ENCODE measurements at places on chromosomes 1 and 21.

DNA sequence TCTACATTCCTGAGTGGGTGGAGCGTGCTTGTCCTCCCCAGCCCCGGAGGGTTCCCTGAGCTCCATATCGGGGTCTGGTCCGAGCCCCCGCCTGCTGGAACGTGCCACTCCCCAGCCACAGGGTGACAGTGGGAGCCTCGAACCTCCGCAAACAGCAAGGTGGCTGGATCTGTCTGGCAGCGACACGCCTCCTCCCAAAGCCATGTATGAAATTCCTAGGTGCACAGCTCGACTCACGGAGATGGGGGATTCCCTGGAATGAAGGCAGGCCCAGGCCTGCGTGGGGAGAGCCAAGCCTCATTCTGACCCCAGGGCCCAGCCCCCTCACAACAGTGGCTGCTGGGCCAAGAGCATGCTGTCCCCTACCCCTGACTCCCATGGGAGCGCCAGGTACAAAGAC is 32.9 kb downstream of the TP73 start:
- no peak for DNase-seq

GRCh38 chr1:58755468-58755872 is 28.4 kb downstream of the JUN start:
- no peak for DNase-seq

- DNase-seq = no peak
These were observed 73.3 kb downstream of the IFI44 start for GRCh38 chr1:78722947-78723346.

- DNase-seq = no peak
These were observed 121.3 kb downstream of the PCBP3 start for GRCh38 chr21:45764792-45765191.

DNA sequence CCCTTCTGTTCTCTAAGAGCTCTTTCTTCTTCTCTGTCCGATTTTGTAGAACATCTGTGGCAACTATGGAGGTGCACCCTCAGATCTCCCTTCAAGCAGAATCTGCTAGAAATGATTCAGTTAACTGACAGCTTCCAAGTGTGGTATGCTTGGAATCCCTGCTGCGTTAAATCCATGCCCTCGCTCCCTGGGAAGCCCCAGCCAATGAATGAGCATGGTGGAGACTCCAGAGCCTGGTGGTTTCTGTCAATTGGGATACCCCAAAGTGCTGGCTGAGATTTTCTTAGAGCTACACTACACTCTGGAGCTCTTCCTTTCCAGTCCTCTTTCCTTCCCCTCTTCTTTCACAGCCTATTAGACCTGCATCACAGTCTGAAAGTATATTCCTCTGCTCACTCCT is 116.3 kb upstream of the C1orf21 start:
- no peak for DNase-seq

DNA sequence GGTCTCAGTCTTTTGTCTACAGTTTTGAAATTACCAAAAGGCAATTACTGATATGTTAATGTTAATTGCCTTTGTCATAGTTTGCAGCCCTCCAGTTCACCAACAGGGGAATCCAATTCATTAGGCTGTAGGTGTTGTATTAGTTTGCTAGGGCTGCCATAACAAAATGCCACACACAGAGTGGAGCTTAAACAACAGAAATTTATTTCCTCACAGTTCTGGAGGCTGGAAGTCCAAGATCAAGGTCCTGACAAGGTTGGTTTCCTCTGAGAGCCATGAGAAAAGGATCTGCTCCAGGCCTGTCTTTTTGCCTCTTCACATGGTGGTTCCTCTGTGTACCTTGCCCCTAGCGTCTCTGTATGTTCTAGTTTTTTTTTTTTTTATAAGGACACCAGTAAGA is 1.3 kb downstream of the RTCA start:
- no peak for DNase-seq

DNA sequence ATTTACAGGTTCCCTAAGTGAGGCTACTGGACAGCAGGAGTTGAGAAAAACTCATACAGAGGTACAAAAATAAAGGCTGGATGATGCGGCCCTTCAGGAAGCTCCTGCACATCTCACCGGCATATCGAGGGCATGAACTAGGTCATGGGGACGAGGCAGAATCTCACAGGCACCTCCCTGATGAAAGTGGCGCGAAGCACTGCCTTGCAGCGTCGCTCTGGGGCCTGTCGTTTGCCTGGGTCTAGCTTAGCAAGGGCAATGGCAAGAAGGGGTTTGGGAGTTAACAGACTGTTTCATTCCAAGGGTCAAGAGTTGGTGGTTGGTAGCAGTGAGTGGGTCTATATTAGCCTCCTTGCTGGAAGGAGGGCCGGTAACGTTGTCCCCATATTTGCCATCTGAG is 103.5 kb upstream of the IRF2BP2 start:
- no peak for DNase-seq

DNA sequence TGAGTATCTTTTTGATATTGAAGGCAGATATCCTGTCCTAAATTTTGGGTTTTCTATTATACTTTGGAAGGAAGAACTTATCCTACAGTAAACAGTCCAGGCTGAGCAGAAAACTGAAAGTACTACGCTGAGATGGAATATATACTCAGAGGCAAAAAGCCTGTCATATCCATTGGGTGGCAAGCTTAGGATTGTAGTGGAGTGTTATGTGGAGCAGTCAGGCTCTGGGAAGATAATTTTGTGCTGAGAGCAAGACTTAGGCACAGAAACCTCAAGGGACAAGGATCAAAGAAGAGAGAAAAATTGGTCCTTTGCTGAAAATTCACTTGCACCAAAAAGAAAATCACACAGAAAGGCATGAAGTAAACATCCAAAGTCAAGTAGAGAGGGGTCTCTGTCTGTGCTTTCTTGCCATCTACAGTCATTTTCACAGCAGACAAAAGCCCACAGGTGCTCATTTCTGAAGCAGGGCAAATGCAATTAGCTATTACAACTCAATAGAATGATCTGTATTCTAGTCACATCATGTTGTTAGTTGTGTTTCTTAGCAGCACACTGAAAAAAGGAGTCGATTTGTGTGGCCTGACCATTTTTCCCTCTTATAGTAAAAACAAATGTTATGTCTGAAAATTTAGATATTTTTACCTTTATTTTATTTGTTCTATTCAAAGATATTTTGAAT is 38.5 kb downstream of the CRB1 start:
- DNase-seq = no peak

DNA sequence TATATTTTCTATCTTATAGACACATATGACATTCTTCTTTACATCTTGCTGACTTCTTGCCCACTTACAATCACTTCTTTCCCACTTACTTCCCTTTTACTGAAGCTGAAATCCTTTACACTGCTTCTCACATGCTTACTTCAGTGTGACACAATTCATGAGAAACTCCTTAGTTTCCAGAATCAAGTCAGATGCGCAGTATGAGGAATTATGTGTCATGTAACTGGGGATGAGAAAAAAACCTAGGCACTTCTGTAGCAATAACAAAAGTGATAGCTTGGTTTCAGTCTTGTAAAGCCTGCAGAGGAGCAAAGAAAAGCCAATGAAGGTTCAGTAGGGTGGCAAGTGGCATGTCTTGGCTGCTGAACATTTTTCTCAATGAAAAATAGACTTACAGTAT is 566.2 kb upstream of the RGS18 start:
- no peak for DNase-seq

- DNase-seq = no peak
These were observed 5.9 kb downstream of the KIAA2013 start for GRCh38 chr1:11920239-11920903.

- peak; percentile 40 for DNase-seq
These were observed 1204.6 kb upstream of the TMPRSS15 start for GRCh38 chr21:19608101-19608621.

DNA sequence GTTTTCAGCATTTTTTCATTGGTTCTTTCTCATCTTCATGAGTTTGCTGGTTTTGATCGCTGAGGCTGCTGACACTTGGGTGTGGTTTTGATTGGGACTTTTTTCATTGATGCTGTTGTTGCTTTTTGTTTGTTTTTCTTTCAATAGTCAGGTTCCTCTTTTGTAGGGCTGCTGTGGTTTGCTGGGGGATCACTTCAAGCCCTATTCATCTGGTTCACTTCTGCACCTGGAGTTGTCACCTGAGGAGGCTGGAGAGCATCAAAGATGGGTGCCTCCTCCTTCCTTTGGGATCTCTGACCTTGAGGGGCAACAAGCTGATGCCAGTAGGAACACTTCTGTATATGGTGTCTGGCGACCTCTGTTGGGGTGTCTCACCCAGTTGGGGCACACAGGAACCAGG is 1279.9 kb upstream of the TMPRSS15 start:
- no peak for DNase-seq

- no peak for DNase-seq
These were observed 20.9 kb upstream of the DR1 start for GRCh38 chr1:93324486-93325464.

GRCh38 chr21:31348188-31348587 is 4.1 kb upstream of the TIAM1 start:
- no peak for DNase-seq

DNA sequence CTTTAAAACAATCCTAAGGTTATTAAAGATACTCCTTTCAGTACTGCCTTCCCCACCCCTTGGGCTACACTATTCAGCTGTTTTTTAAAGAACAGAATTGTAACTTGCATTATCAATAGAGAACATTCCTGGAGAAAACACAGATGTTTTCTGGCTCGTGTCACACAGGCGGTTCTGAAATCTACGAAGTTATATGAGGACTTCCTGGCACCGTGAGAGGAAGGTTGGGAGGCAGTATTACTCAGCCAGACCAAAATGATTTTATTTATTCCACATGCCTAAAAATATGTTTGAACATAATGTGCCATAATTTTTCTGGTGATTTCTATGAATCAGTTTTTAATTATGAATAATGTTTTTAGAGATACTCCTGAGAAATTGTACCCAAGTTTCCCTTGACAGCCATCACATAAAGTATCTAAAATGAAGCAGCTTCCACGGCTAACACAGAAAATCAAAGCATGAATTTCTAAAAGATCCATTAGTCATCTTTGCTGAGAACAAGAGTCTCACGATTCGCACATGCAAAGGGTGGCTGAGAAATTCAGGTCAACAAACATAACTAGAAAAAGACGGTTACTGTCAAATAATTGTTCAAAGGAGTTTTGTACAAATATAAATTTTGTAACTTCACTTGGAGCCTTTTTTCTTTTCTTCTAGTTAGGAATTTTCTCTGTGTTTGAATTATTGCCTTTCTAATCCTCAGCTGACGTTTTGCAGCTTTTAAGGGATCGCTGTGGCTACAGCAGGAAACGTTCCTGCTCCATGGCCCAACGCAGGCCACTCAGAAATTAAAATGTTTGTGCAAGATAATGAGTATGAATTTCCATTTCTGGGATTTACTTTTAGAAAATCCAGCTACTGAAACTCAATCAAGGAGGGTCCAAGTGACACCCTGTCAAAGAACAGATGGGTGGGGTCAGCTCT is 8.0 kb upstream of the SIM2 start:
- DNase-seq = no peak

GRCh38 chr1:202164271-202165037 is 4.1 kb upstream of the PTPN7 start:
- DNase-seq = no peak

DNA sequence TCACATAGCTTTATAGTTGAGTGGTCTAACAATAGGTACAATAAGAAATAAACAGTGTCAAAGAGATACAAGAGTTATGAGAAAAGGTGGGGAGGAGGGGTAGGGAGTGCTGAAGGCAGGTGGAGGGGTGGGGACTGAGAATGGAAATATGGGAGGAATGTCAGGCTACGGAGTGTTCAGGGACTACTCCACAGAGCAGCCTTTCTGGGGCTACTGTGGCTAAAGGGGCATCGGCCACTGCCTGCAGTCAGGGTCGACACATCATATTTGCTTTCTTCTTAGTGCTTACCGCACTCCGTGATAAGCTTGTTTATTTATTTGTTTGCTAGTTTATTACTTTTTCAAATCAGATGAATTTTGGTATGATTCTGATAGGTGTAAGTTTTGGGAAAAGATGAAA is 34.4 kb upstream of the CRNN start:
- no peak for DNase-seq

- DNase-seq = no peak
These were observed 108.4 kb downstream of the PDE9A start for GRCh38 chr21:42761776-42762335.

- DNase-seq = no peak
These were observed 80.7 kb downstream of the UBE4B start for GRCh38 chr1:10113501-10113900.

DNA sequence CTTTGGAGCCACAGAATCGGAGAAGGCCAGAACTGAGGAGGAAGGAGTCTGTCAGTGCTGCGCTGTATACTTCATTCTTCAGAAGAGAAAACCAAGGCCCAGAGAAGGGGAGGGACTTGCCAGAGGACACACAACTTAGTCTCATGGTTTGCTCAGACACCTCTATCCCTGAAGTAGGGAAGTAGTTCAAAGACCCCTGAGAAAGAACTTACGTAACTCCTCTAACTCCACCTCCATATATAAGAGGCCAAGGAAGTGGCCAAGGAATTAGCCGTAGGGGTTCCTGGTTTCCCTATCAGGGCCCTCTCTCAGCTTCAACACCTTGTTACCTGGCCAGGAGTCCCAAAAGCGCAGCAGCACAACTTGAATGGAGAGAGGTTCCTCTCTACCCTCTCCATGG is 580 bp upstream of the NECTIN4 start:
- no peak for DNase-seq

GRCh38 chr1:56063461-56063860 is 515.9 kb downstream of the PLPP3 start:
- DNase-seq = no peak

GRCh38 chr1:245221805-245222204 is 67.0 kb downstream of the KIF26B start:
- no peak for DNase-seq

GRCh38 chr1:103937763-103938357 is 188.2 kb downstream of the AMY1C start:
- no peak for DNase-seq

GRCh38 chr1:218837051-218837450 is 336.6 kb upstream of the LYPLAL1 start:
- DNase-seq = no peak

- DNase-seq = no peak
These were observed 201.0 kb upstream of the CAMK1G start for GRCh38 chr1:209382231-209383100.

- no peak for DNase-seq
These were observed 26.3 kb downstream of the ADAMTS1 start for GRCh38 chr21:26818906-26819305.

DNA sequence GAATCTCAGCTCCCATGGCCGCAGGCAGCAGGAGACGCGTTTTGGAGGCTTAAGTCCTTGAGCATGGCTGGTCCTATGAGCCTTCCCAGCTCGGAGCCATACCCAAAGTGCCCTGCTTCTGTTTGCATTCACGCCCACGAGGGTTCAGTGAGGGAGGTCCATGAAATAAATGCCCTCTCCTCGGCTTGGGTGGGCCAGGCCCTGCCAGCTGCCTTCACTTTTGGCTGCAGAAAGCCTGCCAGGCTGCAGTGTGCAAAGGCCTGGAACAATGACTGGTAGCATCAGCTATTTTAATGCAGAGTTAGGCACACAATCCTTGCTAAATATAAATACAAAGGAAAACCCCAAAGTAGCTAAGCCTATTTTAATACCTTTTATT is 49.4 kb downstream of the H3-3A start:
- DNase-seq = no peak

Data from NCI-H1930 (cell line).